Type B pancreatic cell (in vitro differentiated cells): ENCODE measurements at places on chromosomes 4 and X.

DNA sequence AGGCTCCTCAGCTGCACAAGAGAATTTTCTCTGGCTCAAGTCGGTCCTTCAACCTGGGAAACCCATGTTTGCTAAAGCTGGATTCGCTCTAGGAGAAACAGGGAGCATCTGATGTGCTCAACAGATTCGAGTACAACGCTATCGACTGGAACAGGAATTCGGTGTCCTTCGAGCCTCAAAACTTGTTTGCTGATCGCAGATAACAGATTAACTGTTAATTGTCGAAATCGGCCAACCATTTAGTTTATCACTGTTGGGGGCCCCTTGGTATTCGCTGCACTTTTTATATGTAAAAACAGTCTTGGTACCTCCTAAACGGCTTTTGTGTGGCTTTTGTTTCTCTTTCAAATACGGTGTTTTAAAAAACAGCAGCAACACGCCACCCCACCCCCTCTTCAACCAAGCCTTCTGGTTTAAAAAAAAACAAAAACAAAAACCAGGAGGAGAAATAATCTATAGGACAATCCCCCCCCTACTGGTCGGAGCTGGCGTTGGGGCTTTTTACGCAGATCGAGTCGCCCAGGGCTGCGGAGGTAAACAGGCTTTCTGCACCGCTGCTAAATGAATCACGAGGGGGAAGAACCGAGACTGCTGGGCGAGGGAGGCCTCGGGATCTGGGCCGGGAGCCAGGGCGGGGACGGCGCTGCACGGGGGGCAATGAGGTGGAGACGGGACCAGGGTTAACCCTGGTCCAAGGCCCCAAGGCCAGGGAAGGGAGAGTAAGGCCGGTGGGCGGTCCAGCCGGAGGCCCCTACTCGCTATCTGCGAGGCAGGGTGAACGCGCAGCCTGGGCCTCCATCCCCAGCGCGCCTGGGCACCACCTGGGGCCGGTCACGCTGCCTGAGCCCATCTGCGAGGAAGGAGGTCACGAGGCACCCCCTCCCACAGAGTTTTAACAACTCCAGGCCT is 71.7 kb upstream of the BCOR start:
- no peak for DNase-seq

GRCh38 chr4:152594978-152595925 is 59.4 kb upstream of the FBXW7 start:
- no peak for DNase-seq

- no peak for DNase-seq
Observed at GRCh38 chr4:4836044-4836443, 23.4 kb upstream of the MSX1 start.

- DNase-seq = no peak
Observed at GRCh38 chr4:147247579-147247978, 233.3 kb upstream of the EDNRA start.

GRCh38 chrX:18691431-18691830 is 16.0 kb upstream of the PPEF1 start:
- no peak for DNase-seq

DNA sequence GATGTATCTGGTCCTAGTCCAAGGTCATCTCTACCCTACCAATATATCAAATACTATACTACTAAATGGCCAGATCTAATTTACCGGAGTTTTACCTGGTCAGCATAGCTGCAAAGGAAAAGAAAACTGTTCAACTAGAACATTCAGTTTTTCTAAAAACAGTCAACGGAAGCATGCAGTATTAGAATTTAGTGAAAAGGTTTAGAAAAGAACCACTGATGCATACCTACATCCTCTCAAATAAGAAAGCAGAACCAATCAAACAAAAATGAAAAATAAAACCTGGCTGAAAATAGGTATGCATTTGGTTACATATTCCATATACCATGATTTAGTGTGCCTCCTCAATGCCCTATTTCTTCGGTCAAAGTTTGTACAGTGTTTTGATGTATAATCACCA is 140.0 kb downstream of the CHM start:
- no peak for DNase-seq

- no peak for DNase-seq
Observed at GRCh38 chr4:145545538-145546174, 64.0 kb downstream of the SMAD1 start.
